ENCODE measurements at places on chromosomes 7 and 10.

- no peak for DNase-seq
These were observed 29.6 kb upstream of the ZRANB1 start for GRCh38 chr10:124912101-124912886.

DNA sequence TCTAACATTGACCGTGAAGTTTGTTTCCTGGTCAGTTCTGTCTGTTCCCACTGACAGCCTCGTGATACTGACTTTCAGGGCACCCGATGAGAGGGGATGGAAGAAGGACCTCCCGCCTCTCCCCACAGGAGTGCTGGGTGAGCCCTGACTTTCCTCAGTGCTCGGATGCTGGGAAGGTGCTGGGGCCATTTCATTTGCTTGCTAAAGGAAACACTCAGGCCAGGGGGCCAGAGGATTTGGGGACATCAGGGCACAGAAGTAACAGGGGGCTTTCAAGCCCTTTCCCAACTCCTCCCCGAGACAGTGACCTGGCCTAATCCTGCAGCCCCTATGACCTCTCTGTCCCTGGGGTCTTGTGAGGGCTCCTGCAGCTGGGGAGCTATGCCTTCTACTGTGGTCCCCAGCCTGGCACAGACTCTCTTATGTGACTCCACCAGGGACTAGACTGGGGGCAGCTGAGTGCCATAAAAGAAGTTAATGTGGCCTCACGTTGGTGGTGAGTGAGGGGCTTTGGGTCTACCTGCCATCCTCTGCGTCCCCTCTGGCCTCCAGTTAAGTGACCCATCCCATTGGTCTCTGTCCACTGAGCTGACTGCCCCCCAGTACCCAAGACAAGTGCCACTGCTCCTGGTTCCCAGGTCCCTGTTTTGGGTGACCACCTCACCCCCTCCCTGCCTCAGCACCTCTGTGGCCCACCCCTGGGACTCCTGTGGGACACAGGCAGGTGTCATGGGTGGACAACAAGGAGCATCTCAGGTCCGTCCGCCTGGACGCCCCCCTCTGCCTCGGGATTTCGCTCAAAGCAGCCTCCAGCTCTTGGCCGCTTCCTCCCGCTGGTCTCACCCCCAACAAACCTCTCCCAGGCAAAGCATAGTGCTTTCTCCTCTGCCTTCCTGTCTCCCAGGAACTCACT, 33.4 kb upstream of the HSPA12A start:
- no peak for DNase-seq

- no peak for DNase-seq
These were observed 30.3 kb upstream of the CALU start for GRCh38 chr7:128708824-128709223.

DNA sequence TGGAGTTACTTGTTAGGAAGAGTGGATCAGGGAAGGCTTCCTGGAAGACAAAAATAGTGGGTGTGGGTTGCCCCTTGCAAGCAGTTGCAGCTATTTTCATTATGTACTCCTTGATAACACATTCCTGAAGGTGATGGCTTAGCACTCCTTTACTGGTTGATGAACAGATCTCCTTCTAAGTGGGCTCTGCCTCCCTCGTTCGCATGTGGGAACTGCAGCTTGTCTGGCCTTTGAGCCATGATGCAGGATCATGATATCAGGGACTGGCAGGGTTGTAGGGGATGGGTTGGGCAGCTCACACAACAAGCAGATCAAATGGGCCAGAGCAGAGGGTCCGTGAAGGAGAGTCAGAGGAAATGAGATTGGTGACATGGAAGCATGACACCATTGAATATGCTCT, 28.8 kb upstream of the LRRC4 start:
- DNase-seq, result no peak

Measured in T-helper 2 cell (primary cell).